Right hindlimb (tissue), 1 donor: ENCODE measurements at places on chromosomes 1 and 21.

DNA sequence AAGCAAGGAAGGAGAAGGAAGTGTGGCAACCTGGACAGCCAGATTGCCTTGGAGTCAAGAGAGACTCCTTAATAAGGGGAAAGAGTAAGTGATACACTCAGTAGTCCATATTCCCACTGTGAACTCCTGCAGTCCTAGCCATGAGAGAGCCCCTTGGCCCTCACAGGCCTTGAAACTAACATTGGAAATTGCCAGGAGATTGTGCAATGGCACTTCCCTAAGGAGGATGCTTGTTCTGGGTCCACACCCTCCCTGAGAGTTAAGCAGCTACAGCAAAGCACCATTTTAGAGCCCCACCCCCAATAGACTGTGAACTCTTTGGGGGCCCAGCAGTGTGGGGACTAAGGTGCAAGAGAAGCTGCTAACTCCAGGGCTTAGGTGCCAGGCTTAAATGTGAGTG is 367.7 kb upstream of the CAMK1G start:
- DNase-seq = no peak

DNA sequence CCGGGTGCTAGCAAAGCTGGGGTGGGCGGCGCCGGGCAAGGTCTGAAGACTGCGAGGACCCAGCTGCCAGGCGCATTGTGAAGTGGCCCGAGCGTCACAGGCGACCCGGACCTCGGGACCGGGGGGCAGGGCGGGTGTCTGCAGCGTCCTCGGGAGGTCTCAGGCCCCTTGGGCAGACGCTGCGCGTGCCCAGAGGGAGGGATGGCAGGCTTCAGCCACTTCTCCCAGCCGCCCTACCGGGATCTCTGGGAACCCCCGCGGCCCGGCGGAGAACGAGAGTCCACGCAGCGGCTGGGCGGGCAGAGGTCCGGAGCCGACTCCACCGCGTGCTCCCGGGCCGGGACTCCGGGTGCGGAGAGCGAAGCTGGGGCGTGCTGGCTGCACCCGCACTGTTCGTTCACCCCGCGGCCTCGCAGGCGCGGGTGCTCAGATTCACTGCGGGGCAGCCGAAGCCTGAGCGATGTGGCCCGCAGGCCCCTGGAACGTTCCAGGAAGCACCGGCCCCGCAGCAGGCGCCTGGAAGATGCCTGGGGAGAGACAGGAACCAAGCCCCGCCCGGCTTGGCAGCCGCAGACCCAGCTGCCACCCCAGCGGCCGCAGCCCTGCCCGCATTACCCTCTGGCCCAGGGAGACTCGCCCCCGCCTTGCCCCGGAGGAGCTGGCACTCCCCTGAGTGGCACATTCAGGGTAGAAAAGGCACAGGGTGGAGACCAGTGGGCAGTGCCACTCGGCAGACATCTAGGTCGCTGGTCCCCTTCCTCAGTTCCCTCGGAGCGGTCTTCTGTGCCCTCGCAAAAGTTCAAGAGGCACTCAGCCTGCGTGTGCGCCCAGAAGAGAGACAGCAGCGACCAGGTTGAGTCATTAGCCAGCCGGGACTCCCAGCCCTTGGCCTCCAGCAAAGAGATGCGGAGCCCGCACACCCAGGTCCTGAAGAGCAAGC is at the start of gene CCDC185:
CCDC185 (plus strand) TSS at position 141 of the 940 bp plus-strand sequence; CDS start at position 202, 61 bp downstream.
- no peak for DNase-seq

DNA sequence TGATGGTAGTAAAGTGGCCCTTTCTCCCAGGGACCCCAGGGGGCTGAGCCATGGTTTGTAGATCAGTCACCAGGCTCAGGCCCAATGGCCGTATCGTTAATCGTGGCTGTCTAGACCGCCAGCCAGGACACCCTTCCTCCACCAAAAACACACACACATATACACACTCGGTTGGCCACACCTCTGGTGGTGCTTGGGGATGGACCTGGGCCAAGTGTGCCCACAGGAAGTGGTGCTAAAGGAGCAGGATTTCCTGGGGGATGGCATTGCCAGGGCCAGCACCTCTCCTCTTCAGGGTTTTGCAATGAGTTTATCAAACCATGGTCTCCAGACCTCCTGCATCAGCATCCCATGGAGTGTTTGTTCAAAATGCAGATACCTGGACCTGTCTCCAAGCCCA is 36.2 kb downstream of the CITED4 start:
- DNase-seq = no peak

DNA sequence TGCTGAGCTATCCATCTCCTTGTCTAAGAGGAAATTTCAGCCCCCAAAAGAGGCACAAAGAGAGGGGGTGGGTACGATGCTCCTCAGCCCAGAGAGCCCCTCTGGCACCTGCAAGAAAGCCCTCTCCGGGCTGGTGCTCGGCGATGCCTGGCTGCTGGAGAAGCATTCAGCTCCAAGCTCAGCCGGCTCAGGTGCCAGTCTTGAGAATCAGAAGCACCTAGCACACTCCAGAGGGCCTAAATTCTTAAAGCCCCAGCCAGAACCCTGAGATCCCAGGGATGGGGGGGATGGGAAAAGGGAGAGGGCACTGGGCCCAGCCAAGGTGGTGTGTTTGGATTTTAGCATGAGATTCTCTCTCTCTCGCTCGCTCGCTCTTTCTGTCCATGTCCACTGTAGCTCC is 2.9 kb downstream of the GRIK3 start:
- no peak for DNase-seq

DNA sequence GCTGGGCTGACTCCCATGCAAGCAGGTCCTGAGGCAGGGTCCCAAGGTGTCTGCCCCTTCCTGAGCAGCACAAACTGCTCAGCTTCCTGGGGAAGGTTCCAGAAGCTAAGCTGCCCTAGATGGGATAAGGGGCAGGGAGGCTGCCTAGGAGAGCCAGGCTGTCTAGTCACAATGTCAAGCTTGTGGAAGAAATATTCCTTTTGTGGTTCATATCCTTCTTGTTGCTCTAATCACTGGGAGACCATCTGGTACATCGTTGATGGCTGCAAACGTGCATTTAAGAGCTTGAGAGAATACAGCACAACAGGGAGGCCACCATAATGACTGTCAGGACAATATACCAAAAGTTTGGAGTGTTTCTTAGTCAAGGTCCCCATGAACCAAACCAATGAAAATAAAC is 67.4 kb downstream of the SLC16A1 start:
- DNase-seq = no peak

DNA sequence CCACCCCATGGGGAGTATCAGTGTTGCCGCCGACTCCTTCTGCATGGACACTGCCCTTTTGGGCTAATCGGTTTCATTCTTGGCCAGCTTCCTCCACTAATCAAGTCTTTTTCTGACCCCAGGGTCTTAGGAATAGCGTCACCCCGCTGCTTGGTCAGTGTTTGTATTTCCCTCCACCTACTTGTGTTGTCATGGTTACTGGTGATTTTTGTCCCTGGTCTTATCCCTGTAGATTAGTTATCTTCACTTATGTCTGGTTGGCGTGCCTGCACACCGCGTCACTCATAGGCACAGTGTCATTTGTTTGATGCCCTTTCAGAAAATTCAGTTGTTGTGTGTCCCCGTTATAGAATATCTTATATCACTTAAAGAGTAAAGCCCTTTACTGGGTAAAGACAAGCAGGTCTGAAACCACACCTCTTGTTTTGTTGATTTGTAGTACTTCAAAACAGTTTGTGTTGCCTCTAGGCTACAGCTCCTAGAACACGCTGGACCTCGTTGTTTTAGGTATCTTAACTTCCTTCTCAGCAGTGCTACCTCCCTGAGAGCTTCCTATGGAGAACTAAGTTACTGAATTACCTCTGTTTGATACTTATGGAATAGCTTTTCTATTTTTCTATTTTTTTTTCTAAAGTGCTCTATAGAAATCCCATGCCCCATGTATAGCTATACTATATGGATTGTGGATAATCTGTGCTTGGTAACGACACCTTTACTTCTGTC is 868 bp downstream of the PPP1R12B start:
- peak; percentile 60 for DNase-seq

DNA sequence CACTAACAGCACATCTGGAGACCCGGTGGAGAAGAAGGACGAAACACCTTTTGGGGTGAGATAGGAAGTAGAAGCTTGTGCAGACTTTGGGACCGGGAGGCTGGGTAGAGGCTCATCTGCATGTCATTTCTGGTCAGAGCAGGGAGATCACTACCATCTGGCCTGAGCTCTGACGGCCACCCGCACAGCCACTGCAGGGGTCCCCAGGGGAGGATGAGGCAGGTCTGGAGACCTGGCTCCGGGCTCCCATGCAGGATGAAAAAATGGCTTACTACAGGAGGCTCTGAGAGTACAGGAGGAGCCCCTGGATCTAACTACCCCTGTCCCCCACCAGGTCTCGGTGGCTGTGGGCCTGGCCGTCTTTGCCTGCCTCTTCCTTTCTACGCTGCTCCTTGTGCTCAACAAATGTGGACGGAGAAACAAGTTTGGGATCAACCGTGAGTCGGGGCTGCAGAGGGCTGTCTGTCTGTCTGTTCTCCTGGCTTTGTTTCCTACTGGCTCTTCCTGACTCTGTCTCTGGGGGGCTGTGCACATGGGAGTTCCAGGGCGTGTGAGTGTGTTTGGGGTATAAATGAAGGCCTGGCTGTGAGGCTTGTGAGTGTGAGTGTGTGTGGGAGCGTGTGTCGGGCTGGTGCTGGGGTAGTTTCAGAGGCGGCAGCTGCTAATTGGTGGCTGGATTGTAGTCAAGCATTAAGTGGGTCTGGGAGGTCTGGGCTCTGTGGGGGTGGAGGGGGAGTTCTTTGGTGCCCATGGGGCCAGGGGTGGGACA is 14.1 kb downstream of the NTRK1 start:
- DNase-seq = no peak

DNA sequence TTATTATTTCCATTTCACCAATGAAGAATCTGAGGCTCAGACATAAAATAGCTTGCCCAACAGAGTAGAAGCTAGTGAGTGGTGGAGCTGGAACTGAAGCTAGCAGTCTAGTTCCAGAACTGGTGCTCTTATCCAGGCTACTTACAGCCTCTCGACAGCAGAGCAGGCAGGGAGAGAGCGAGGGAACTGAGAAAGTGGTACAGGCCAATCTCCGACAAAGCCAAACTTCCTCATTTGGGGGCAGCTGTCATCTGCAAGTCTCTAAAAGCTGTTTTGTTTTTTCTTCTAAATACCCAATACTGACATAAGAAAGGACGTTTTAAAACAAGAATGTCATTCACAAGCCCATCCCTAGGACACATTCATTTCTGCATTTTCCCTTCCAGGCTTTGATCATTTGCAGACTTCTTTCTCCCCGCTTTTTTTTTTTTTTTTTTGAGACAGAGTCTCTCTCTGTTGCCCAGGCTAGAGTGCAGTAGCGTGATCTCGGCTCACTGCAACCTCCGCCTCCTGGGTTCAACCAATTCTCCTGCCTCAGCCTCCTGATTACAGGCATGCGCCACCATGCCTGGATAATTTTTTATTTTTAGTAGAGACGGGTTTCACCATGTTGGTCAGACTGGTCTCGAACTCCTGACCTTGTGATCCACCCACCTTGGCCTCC is 20.0 kb downstream of the YIPF1 start:
- DNase-seq = no peak

- DNase-seq = no peak
Observed at GRCh38 chr1:117257291-117257690, 46.6 kb upstream of the VTCN1 start.

- no peak for DNase-seq
Observed at GRCh38 chr1:246383791-246384190, 123.3 kb downstream of the SMYD3 start.

DNA sequence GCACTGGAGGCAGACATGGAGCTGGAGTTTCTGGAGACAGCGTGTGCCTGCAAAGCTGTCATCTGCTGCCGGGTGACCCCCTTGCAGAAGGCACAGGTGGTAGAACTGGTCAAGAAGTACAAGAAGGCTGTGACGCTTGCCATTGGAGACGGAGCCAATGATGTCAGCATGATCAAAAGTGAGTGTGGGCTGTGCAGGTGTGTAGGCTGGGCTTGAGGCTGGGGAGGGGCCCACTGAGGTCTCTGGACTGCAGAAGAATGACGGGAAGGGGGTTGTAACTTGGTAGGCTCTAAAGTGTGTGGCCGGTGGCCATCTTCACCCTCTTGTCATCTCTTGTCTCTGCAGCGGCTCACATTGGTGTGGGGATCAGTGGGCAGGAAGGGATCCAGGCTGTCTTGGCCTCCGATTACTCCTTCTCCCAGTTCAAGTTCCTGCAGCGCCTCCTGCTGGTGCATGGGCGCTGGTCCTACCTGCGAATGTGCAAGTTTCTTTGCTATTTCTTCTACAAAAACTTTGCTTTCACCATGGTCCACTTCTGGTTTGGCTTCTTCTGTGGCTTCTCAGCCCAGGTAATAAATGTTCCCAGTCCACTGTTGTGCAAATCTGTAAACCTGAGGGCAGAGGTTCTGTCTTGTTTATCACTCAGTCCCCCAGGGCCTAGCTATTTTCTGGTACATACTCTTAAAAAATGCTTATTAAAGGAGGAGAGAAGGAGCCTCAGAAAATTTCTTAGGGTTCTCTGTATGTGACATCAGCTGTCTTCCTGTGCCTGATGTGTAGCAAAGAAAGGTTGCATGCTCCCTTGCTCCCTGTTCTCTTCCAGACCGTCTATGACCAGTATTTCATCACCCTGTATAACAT is 19.9 kb downstream of the ATP8B2 start:
- no peak for DNase-seq

DNA sequence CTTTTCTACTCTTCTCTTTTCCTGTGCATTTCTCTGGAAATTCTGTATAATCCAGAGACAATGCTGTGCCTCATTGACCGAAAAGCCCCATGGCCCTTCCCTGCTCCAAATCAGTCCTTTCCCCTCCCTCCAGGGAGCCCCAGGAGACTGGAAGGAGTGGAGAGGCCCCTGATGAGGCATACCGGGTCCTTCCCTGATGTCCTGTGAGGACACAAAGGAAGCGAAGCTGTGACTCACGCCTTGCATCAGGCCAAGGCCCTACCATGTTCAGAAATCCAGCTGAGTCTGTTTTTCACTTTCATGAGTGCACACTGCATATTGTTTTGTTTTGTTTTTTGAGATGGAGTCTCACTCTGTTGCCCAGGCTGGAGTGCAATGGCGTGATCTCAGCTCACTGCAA is 38.7 kb upstream of the BECN2 start:
- DNase-seq = peak; percentile 32

GRCh38 chr1:147635342-147635741 is 35.0 kb downstream of the ACP6 start:
- no peak for DNase-seq

- DNase-seq = no peak
Observed at GRCh38 chr1:220013497-220013896, 32.8 kb downstream of the EPRS1 start.

GRCh38 chr1:47759936-47760629 is 237.1 kb downstream of the TRABD2B start:
- no peak for DNase-seq

DNA sequence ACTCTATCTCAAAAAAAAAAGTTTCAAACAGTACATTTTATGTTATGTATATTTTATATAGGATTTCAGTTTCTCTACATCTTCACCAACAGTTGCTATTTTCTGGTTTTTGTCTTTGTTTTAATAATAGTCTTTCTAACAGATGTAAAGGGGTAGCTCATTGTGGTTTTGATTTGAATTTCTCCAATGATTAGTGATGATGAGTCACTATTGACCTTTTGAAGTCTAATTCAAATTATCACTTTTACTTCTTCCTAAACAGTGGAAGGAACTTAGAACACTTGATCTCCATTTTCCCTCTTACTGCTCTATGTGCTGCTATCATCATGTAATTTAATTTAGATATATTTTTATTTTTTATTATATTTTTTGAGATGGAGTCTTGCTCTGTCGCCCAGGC is 31.7 kb upstream of the SHCBP1L start:
- DNase-seq = no peak

- DNase-seq = no peak
Observed at GRCh38 chr1:6470132-6471085, 4.4 kb upstream of the TNFRSF25 start.

GRCh38 chr1:62625415-62625814 is 28.1 kb downstream of the ANGPTL3 start:
- no peak for DNase-seq
